ENCODE measurements at places on chromosomes 6 and 20. TPM values are rescaled to one million over a fixed set of nuclear protein-coding genes. Genes with fewer than 3 reads are reported as not detected.

FUT9 gene
- total RNA-seq, result not detected

GPLD1 gene
- total RNA-seq, result 0.98 TPM

- H3K4me3 ChIP-seq, result peak overlapping the region; percentile 9
- DNase-seq, result no peak
- no peak overlapping the region for H3K27ac ChIP-seq
- peaks cover 2% of the 10 kb centered on the region for H3K27me3 ChIP-seq
- H3K4me1 ChIP-seq, result no peaks in the 10 kb centered on the region
Measured at GRCh38 chr6:44542401-44543116, 155.1 kb downstream of the CDC5L start.

- H3K4me3 ChIP-seq, result no peak overlapping the region
- no peak for DNase-seq
- H3K27me3 ChIP-seq, result no peaks in the 10 kb centered on the region
- no peaks in the 10 kb centered on the region for H3K4me1 ChIP-seq
- H3K27ac ChIP-seq, result no peak overlapping the region
- H3K36me3 ChIP-seq, result no peaks in the 10 kb centered on the region
Measured at GRCh38 chr20:33351696-33352095, 49.6 kb downstream of the CDK5RAP1 start.

DNA sequence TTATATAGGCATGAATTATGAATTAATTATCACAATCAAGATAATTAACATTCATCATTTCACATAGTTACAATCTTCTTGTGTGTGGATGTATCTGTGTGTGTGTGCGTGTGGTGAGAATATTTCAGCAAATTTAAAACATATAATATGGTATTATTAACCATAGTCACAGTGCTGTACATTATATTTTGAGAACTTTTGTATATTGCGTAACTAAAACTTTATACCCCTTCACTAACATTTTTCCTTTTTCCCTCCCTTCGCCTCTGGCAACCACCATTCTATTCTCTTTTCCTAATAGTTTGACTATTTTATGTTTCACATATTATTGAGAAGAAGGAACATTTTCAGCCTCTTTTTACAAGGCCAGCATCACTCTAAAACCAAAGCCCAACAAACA is 176.8 kb downstream of the HTR1B start:
- no peaks in the 10 kb centered on the region for H3K27me3 ChIP-seq
- H3K4me1 ChIP-seq, result peaks cover 3% of the 10 kb centered on the region
- no peak overlapping the region for H3K4me3 ChIP-seq
- DNase-seq, result no peak
- no peaks in the 10 kb centered on the region for H3K36me3 ChIP-seq
